Amygdala (tissue), 56 donors: ENCODE measurements at places on chromosomes 3 and 15.

GRCh38 chr3:142275856-142276255 is 50.5 kb upstream of the GK5 start:
- no peak for DNase-seq

DNA sequence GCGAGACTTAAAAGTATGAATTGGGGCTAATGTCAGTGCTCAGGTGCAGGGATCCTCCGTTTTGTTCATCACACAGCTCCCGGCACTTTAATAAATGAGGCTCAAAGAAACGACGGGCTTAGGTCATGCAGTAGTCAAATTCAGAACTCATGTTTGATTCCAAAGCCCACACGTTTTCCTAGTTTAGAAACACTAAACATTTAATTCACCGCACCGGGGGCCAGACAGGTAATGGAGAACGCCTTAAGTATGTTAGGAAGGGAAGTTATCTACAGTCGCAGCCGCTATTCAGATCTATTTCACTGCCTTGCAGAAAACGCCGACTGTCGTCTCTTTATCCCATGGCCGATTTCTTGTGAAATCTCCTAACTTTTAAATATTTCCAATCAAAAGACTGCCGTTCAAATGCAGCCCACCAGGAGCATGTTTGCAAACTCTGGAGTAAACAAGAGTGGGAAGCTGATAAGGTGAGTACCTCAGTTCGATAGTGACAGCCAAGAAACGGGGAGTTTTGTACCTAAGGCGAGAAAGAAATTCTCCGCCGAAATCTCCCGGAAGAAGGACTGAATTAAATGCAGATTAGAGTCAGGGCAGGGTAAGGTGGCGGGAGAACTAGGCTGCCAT is 569 bp downstream of the HIGD2B start:
- no peak for DNase-seq

- no peak for DNase-seq
Measured at GRCh38 chr3:54837964-54838363, 89.9 kb downstream of the LRTM1 start.

GRCh38 chr15:39365873-39366272 is 215.0 kb upstream of the THBS1 start:
- no peak for DNase-seq

GRCh38 chr3:71583566-71584393 is at the start of gene FOXP1:
Gene FOXP1, minus strand, starts transcription at chr3:71583728. Its CDS starts 385,347 bp downstream, at chr3:71198381.
- DNase-seq = peak; percentile 24

- no peak for DNase-seq
Measured at GRCh38 chr3:8505621-8506020, 4.0 kb downstream of the LMCD1 start.

GRCh38 chr3:117358717-117359314 is 649.2 kb downstream of the TUSC7 start:
- DNase-seq = no peak

- no peak for DNase-seq
Measured at GRCh38 chr3:143831208-143831607, 17.1 kb downstream of the SLC9A9 start.

- no peak for DNase-seq
Measured at GRCh38 chr15:89002830-89003229, 85.4 kb upstream of the ABHD2 start.

DNA sequence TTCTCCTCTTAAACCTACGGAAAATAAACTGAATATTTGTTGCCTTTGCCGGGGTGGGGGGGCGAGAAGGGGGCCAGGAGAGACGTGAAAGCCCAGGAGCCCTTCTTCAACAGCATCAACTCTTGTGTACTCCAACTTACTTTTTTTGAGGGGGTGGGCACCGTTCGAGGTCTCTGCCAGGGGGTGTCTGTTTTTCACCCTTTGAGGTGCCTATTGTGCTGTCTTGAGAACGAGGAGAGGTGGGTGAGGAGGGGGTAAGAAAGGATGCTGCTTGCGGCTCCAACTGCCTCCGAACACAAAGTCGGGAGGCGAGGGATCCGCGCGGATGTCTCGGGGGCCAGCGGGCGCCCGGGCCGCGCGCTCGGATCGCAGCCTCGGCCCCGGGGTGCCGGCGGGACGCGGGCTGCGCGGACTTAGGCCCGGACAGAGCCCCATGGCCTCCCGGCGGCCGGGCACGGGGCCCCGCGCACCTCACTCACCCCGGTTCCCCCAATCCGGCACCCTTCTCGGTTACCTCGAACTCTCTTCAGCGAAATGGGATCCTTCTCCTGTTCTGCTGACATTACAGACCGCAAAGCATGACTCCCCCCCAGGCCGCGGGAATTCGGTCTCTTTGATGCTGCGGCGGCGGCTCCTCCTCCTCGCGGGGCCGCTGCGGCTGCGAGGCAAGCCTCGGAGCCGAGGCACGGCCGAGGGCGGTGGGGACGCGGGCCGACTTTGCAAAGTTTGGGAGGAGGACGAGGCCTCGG is 650 bp downstream of the PYGO1 start:
- DNase-seq = no peak

DNA sequence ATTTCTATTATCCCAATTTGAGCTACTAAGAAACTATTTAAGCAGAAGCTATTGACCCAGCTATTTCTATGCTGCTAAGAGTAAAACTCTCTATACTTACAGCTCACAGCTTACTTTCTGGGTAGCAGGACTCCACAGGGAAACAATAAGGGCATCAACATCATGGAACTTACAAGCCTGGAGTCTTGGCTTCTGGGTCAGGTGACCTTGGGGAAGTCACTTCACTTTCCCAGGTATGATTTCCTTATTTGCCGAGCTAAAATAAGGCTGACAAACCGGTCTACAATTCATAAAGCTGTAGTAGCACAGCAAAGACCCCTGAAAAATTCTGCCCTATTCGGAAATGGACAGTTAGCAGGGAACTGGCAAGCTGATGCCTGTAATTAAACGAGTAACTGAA is 278.3 kb upstream of the NR2F2 start:
- no peak for DNase-seq
